ENCODE measurements at places on chromosomes 4 and X. TPM values are rescaled to one million over a fixed set of nuclear protein-coding genes. Genes with fewer than 3 reads are reported as not detected.

Gene ALG13
- total RNA-seq: 43.0 TPM

Gene HOPX
- 0.21 TPM for total RNA-seq

Gene MMAA
- 5.7 TPM for total RNA-seq

Gene GPR34
- not detected for total RNA-seq

Gene CXorf65
- total RNA-seq: not detected

Gene ETNPPL
- total RNA-seq: 0.07 TPM

Gene F11
- total RNA-seq: not detected

Gene SAGE1
- not detected for total RNA-seq

Gene SPANXN4
- not detected for total RNA-seq

Gene UCP1
- not detected for total RNA-seq

Gene CSAG1
- total RNA-seq: not detected

Gene EGFL6
- total RNA-seq: not detected

All from pulmonary artery endothelial cell (primary cell).